H7 (cell line): ENCODE measurements at places on chromosomes 7 and 10. TPM values are rescaled to one million over a fixed set of nuclear protein-coding genes. Genes with fewer than 3 reads are reported as not detected.

GNAT3 gene
- total RNA-seq: not detected in 2 replicates

DOCK1 gene
- total RNA-seq: 44.5 and 47.9 TPM in 2 replicates

CALN1 gene
- total RNA-seq: 3.2 TPM in 2 replicates

TMEM225B gene
- total RNA-seq: 0.48 and 0.52 TPM in 2 replicates

MICALL2 gene
- 5.2 and 7.6 TPM in 2 replicates for total RNA-seq

PRKAR2B gene
- total RNA-seq: 22.9 and 29.9 TPM in 2 replicates

HTR5A gene
- not detected in 2 replicates for total RNA-seq

SPDYE5 gene
- not detected in 2 replicates for total RNA-seq

TRIM24 gene
- 102 and 132 TPM in 2 replicates for total RNA-seq

CRYGN gene
- total RNA-seq: 1.2 and 2.2 TPM in 2 replicates

COL28A1 gene
- 0.17 and 0.22 TPM in 2 replicates for total RNA-seq

GRCh38 chr10:77756319-77757232 lies 119.0 kb upstream of the KCNMA1 start:
- DNase-seq: peak; percentile 81

GRCh38 chr7:142098004-142098403 lies 13.5 kb upstream of the MGAM2 start:
- no peak for DNase-seq

- no peak for DNase-seq
These were observed 337.4 kb downstream of the PRPF18 start for GRCh38 chr10:13924040-13924725.

GRCh38 chr7:28280516-28280915 lies 99.9 kb upstream of the JAZF1 start:
- no peak for DNase-seq

- DNase-seq: no peak
These were observed 37.0 kb downstream of the GPR37 start for GRCh38 chr7:124728610-124729009.

DNA sequence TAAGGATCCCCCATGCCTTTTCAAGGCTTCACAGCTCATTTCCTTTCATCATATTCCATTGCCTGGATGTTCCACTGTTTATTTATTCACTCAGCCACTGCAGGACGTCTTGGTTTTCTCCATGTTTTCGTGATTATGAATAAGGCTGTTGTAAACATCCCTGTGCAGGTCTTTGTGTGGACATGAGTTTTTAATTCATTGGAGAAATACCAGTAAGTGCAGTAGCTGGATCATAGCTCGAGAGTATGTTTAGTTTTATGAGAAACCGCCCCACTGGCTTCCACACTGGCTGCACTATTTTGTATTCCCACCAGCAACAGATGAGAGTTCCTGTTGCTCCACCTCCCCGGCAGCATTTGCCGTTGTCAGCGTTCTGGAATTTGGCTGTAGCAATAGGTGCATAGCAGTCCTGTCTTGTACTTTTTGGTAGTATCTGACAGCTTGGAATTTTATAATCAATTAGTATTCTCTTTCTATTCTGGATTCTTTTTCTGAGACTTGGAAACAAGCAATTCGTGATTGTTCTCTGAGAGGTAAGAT lies 269.9 kb upstream of the PITRM1 start:
- no peak for DNase-seq

DNA sequence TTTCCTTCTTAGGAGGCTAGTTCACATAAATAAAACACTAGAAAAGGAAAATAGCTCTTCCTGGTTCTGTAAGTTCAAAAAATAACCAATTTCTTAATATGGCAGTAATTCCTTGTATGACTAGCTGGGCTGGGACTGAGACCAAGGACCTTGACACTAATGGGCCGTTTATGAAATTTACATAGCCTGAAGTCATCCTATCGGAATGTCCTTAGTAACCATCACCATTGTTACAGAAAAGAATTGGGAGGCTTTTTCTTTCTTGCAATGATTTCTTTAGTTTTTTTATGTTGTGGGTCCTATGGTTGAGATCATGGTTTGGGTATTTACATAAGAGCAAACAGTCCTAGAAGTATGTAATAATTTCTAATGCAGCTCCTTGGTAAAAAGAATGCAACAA lies 87.1 kb upstream of the HDAC9 start:
- peak; percentile 12 for DNase-seq

DNA sequence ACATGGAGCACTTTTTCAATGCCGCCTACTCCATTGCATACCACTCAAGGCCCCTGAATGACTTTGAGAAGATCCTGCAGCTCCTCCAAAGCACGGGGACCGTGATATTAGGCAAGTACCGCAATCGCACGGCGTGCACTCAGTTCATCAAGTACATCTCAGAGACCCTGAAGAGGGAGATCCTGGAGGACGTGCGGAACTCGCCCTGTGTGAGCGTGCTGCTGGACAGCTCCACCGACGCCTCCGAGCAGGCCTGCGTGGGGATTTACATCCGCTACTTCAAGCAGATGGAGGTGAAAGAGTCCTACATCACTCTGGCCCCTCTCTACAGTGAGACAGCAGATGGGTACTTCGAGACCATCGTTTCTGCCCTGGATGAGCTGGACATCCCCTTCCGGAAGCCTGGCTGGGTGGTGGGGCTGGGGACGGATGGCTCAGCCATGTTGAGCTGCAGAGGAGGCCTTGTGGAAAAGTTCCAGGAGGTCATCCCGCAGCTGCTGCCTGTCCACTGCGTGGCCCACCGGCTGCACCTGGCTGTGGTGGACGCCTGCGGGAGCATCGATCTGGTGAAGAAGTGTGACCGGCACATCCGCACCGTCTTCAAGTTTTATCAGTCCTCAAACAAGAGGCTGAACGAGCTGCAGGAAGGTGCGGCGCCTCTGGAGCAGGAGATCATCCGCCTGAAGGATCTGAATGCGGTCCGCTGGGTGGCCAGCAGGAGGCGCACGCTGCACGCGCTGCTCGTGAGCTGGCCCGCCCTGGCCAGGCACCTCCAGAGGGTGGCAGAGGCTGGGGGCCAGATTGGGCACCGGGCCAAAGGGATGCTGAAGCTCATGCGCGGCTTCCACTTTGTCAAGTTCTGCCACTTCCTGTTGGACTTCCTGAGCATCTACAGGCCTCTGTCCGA lies 12.7 kb upstream of the ATP6V0E2 start:
- peak; percentile 95 for DNase-seq

- peak; percentile 76 for DNase-seq
These were observed 14.5 kb upstream of the PAX2 start for GRCh38 chr10:100730725-100731406.

- DNase-seq: no peak
These were observed 101.9 kb upstream of the PIP4K2A start for GRCh38 chr10:22816298-22816653.

DNA sequence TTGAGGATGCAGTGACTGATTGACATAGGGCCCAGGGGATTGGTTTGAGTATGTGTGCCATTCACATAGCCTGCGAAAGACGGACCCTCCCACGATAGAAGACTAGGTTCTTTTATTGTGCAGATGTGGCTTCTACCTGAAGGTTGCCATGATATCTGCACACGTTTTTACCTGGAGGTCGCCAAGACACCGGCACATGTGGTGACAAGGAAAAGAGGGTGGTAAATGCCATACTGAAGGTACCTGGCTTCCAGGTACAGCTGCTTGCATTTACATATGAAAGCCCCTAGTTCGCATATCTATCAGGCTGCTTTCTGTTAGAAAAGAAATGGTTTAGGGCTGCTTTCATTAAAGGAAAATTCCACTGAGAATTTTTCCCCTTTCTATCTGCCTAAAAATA lies 43.6 kb downstream of the ZNF22 start:
- DNase-seq: peak; percentile 6

DNA sequence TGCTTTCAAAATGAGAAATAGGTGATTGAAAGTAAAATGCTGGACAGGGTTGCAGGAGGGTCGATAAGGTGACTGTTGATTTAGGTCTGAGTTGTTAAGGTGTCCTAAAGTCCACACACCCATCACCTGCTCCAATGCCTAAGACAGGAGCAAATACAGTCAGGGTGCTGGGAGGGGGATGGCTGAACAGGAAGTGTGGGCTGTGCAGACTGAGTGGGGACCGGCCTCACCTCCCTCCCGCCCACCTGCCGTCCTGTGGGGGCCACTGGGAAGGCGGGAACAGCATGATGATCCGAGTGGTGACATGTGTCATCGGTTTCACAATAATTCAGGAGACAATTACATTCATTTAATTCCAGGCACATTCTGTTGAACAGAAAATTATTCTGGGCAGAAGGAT lies 260.8 kb downstream of the DNAJB6 start:
- DNase-seq: no peak

- DNase-seq: peak; percentile 53
These were observed 124.7 kb upstream of the CTBP2 start for GRCh38 chr10:125284875-125285597.

- DNase-seq: no peak
These were observed 4.4 kb upstream of the TRUB1 start for GRCh38 chr10:114933588-114933987.

DNA sequence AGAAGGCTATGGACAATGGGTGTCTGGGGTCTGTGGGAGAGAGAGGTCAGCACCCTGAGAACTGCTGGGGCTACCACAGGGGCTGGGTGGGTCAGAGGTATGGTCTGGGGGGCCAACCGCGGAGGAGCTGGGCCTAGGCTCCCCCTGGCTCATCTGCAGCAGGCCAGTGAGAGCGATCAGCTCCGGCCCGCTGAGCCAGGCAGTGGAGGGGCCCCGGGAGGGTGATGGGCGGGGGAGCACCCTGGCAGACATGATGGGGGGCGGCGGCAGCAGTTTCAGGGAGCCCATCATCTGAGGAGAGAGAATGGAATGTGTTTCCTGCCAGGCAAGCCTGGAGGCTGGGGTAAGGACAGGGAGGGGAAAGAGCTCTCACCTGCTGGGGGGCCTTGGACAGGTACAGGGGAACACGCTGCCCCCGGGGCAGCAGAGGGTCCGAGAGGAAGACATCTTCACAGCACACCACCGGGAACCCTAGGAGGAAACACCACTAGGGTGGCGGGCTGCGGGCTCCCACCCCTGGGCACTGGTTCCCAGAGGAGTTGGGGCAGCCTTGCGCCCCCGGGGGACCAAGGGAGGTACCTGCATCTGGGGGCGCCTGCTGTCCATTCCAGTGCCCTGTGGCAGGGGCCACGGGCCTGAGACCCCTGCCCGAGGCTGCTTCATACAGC lies 1.3 kb downstream of the SAP25 start:
- peak; percentile 59 for DNase-seq

DNA sequence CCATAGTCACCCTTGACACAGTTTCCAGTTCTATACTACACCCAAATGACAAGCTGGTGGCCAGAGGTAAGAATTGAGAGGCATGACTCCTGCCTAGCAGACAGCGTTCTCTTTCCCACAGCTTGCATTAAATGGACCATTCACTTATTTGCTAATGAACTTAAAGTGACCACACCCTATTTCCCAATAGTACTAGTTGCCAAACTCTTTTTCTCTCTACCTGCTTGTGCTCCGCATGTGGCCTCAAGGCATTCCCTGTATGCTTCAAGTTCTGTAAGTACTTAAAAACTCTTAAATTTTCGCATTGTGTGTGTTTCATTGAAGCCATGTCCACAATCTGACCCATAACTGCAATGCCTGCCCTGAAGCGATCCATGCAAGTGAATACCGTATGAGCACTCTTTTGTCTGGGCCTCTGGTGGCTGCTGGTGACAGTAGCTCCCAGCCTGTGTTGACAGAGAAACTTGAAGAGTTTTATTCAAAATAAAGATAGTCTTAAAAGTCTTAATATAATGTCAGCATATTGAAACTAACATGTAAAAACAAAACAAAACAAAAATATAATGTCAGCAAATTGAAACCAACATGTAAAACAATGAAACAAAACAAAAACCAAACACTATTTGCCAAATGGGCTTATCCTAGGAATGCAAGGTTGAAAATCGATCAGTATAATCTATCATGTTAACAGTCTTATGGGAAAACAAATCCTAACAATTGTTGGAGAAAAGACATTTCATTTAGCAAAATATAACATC lies 73.6 kb downstream of the CCSER2 start:
- no peak for DNase-seq

GRCh38 chr7:23018750-23019149 lies 4.8 kb upstream of the HYCC1 start:
- DNase-seq: peak; percentile 32

- DNase-seq: no peak
These were observed 78.5 kb downstream of the SORBS1 start for GRCh38 chr10:95482501-95483233.

GRCh38 chr7:76272851-76273497 lies 29.5 kb upstream of the HSPB1 start:
- no peak for DNase-seq

DNA sequence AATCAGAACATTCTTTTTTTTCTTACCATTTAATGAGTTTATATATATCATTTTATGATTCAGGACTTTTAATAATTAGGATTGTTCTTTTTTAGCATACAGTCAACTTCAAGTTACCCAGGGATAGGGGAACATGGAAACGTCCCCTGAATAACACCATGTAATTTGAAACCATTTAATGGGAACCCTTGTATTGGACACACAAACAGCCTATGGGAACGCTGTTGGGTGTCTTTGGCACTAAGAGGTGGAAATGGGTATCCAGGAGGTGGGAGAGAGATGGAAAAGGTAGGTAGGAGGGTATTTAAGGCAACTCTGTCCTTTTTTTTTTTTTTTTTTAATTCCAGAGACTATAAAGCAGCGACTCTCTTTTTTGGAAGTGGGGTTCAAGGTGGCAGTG lies 2.6 kb downstream of the LUC7L2 start:
- peak; percentile 46 for DNase-seq

GRCh38 chr10:72336259-72337038 lies 18.3 kb downstream of the DNAJB12 start:
- DNase-seq: peak; percentile 16

DNA sequence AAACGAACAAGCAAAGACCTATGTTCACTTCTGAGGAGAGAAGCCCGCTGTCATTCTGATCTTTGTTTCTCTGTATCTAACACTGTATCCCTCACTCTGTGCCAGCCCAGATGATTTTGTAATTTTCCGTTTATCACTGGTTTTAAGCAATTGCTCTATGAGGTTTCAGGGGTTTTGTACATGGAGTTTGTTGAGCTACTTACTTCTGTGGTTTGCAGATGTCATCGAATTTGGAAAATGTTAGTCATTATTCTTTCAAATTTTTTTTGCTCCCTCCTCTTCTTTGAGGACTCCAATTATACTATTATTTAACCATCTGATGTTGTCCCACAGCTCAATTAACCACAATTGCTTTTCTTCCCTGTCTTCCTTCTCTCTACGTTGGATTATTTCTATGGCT lies 650.9 kb upstream of the IGFBP3 start:
- DNase-seq: no peak

DNA sequence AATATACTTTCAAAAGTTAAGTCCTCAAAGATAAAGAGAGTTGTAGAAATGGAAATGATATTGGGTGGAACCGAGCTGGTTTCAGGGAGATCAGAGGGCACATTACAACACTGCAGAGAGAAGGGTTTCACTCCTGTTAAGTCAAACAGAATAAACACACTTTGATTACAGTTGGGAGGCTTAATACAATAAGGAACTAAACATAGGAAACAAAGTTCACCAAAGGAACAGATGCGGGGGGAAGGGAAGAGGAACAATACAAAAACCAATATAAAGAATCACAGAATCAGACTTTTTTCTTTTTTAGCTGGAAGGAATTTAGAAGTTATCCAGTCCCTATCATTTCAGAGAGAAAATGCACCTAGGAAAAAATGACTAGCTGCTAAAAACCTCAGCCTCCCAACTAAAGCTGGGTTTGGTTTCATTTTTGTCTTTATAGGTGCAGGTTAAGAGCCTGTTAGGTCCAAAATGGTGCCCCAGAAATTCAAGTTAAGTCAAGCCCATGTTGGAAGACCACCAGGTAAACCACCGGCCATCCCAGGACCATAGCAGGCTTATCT lies 81.9 kb downstream of the DNMBP start:
- DNase-seq: no peak

GRCh38 chr7:47743965-47744591 lies 162.2 kb upstream of the TNS3 start:
- DNase-seq: peak; percentile 64

GRCh38 chr10:123262456-123262855 lies 108.3 kb downstream of the BUB3 start:
- no peak for DNase-seq
